Forelimb muscle (tissue), 1 donor: ENCODE measurements at places on chromosomes 5 and 9.

GRCh38 chr5:6395621-6396020, 17.3 kb upstream of the MED10 start:
- DNase-seq = no peak

DNA sequence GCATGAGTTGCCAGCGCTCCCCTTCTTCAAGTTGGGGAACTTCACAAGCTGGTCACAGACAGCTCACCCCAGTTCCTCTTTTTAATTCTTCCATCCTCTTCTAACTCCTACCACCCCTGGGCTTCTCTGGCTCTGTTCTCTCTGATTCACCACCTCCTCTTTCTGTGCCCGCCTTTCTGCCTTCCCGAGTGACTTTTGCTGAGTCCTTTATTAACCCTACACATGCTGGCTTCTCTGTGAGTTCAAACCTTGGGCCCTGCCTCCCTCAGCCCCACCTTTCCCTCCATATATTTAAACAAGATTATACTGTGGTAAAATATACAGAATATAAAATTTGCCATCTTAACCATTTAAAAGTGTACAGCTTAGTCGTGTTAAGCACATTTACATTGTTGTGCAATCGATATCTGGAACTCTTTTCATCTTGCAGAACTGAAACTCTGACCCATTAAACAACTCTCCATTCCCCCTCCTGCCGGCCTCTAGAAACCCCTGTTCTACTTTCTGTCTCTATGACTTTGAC, 32.0 kb downstream of the SLC46A2 start:
- DNase-seq = no peak

DNA sequence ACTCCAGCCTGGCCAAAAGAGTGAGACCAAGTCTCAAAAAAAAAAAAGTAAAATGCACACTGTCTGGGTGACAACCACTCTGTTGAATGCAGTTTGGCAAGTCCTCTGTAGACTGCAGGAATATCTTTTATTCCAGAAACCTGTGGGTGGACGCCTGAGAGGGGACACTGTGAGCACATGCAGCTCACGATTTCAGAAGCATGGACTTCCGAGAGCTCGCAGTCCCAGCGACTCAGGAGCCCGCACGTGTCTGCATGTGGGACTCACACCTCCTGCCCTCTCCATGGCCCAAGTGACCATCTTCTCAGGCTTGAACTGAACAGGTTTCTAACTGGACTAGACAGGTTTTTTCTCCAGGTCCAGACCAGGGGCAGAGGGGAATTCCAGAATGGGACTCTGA, 388.6 kb upstream of the IRX2 start:
- DNase-seq = no peak

GRCh38 chr5:142287973-142288313, 36.9 kb downstream of the SPRY4 start:
- no peak for DNase-seq
